Endothelial cell (in vitro differentiated cells): ENCODE measurements at places on chromosomes 7 and 10. TPM values are rescaled to one million over a fixed set of nuclear protein-coding genes. Genes with fewer than 3 reads are reported as not detected.

GRCh38 chr7:134371536-134371935 is 54.8 kb upstream of the SLC35B4 start:
- H3K36me3 ChIP-seq = no peaks in the 10 kb centered on the region
- H3K4me3 ChIP-seq = no peak overlapping the region
- H3K4me1 ChIP-seq = no peaks in the 10 kb centered on the region
- H3K27ac ChIP-seq = no peak overlapping the region
- no peaks in the 10 kb centered on the region for H3K27me3 ChIP-seq
- no peak for DNase-seq

GRCh38 chr7:38330861-38331621 is 57.6 kb upstream of the TARP start:
- peaks cover 15% of the 10 kb centered on the region for H3K4me1 ChIP-seq
- H3K27ac ChIP-seq = no peak overlapping the region
- no peaks in the 10 kb centered on the region for H3K27me3 ChIP-seq
- no peak overlapping the region for H3K4me3 ChIP-seq

The NPTX2 gene
- 0.44 TPM for total RNA-seq

- no peaks in the 10 kb centered on the region for H3K27me3 ChIP-seq
- H3K27ac ChIP-seq = no peak overlapping the region
- DNase-seq = no peak
- no peaks in the 10 kb centered on the region for H3K4me1 ChIP-seq
- H3K36me3 ChIP-seq = no peaks in the 10 kb centered on the region
These were observed 13.3 kb upstream of the TSGA13 start for GRCh38 chr7:130699686-130700085.

The TRIM74 gene
- 1.0 TPM for total RNA-seq
